NCI-H226 (cell line): ENCODE measurements at places on chromosomes 1 and 21.

- no peak for DNase-seq
Observed at GRCh38 chr1:65108025-65108642, 39.9 kb upstream of the AK4 start.

DNA sequence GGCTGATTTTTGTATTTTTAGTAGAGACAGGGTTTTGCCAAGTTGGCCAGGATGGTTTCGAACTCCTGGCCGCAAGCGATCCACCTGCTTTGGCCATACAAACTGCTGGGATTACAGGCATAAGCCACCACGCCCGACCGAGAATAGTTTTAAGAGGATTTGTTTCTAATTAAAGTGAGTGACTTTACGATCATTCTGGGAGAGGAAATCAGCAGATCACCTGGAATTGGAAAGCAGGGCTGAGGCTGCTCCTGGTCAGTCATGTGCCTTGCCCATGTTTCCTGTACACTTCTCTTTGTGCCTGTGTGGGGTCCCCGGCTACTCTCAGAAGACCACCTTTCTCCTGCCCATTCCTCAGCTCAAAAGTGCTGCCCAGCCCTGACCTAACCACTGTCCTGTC is 33.9 kb downstream of the ZBTB8B start:
- no peak for DNase-seq

DNA sequence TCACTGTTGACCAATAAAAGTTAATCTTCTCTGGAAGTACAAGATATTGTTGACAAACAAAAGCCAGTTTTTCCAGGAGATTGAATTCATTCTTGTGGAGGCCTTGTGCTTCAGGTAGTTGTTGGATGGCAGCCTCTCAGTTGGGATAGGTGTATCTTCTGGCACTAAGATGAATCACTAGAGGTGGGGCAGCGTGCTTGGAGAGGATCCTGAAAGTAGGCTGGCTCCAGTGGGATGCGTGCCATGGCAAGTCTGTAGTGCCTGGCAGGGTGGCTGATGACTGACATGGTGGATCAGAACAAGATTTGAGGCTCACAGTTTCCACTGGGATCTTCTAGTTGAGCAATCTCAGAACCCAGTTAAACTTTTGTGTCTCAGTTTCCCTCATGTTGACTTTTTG is 2.4 kb downstream of the VPS13D start:
- no peak for DNase-seq

DNA sequence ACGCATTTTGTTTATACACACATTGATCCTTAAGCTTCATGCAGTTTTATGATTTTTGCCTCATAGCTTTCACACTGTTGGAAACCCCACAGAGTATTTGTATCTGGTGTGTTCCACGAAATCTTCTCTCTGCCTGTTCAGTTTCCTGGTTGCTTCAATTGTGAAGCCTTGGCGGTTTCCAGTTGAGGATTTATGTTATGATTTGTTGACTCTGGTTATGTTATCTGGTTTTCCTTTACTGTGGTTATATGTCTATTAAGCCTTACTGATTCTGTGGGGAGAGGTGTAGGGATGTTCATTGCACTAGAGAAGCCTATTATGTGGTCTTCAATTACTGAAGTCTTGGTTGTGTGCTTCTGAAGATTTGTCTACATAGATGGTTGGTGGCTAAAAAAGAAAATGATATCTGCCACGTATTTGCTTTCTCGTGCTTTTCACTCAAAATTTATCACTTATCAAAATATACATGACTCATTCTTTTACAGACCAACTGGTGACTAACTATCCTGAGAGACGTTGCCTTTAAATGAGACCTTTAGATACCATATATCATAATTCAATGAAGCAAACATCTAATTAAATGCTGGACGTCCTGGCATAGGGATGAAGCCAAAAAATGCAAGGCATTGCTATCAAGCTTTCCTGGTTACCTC is 488.0 kb upstream of the B3GALT2 start:
- peak; percentile 52 for DNase-seq

GRCh38 chr1:39835935-39836594 is 47.2 kb downstream of the TRIT1 start:
- DNase-seq: no peak

DNA sequence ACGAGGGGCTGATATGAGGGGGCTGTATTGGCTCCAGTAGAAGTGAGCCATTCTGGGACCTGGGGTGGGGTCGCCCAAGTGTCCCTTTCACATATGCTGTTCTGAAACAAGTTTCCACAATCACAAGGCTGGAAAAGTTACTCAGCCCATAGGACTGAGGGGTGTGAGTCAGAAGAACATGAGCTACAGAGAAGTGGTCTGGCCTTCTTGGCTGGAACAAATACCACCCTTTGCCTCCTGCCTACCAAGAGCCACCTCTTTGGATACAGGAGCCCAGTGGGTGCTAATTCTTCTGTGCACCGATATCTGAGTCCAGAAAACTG is 42.4 kb downstream of the MEF2D start:
- DNase-seq: peak; percentile 31

DNA sequence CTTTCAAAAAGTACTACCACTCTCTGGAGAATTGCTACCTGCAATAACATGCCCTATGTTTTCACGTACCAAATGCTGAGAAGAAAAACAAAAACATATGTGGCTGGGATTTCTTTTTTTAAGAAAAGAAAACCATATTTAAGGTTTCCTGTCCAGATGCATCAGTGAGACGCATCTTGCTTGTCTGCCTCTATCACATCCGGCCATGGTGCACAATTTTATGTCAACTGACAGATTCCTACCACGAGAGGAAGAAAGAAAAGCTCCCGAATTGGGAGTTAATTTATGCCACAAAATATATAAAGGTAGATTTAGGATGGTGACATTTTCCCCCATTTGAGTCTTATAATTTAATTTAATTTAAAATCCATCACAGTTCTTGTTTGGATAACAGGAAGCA is 62.3 kb upstream of the COL24A1 start:
- no peak for DNase-seq

DNA sequence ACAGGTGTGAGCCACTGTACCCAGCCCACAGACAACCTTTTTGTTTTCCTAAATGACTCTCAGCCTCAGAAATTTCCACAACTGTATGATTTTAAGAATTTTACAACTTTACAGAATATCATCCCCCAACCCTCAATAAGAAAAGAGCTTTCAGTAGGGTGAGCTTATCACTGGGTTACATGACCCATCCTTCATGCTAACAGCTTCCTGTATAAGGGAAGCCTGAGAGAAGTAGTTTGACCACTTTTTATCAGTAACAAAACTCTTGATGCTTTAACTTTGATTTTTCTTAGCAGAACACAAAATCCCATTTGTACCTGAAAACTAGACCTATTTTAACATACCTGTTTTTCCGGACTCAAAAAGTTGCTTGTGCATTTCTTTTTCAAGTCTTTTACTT is 9.7 kb upstream of the MYBPHL start:
- no peak for DNase-seq

DNA sequence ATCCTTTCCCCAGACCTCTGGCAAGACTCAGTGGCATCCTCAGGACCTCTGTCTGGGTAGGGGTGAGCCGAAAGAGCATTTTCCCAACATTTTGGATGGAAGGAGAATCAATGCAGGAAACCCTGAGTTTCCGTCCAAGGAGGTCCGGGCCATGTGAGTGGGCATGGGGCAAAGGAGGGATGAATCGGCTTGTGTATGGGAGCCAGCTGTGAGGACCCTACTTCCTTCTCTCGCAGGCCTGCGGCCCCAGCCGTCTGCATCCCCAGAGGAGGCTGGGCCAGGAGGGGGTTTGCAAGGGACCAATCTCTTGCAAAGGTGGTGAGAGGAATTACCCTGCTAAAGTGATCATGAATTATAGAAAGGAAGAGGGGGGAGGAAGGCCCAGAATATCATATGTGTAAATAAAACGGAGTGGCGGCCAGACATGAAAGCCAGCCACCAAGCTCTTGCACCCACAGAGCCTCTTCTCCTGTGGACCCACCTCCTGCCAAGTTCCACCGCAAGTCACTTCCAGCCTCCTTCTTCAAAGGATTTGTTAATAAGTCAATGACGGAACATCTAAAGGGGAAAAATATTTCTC is 48.2 kb upstream of the POU3F1 start:
- no peak for DNase-seq

GRCh38 chr1:21865609-21865942 is 53.5 kb downstream of the LDLRAD2 start:
- DNase-seq: no peak

DNA sequence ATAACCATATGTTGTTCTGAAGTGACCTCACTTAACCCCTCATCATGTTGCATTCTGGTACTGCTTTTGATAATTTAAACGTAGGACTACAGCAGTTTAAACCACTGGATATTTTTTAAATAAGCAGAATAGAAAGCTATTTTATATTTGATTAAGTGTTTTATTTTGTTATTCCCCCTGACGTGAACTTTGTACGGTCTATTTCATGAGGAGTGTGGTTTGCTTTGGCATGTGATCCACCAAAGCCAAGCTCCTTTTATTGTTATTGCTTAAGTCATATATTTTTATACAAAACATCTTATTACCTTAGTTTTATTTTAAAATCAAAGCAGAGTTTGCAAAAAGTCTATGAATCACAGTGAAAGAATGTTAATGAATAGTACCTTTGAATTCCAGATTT is 101.4 kb upstream of the L1TD1 start:
- DNase-seq: no peak

- DNase-seq: no peak
Observed at GRCh38 chr1:102174259-102174863, 177.6 kb upstream of the OLFM3 start.

GRCh38 chr1:37620707-37621106 is 14.0 kb downstream of the RSPO1 start:
- no peak for DNase-seq

GRCh38 chr1:174068000-174068399 is 45.8 kb upstream of the RC3H1 start:
- DNase-seq: peak; percentile 98

DNA sequence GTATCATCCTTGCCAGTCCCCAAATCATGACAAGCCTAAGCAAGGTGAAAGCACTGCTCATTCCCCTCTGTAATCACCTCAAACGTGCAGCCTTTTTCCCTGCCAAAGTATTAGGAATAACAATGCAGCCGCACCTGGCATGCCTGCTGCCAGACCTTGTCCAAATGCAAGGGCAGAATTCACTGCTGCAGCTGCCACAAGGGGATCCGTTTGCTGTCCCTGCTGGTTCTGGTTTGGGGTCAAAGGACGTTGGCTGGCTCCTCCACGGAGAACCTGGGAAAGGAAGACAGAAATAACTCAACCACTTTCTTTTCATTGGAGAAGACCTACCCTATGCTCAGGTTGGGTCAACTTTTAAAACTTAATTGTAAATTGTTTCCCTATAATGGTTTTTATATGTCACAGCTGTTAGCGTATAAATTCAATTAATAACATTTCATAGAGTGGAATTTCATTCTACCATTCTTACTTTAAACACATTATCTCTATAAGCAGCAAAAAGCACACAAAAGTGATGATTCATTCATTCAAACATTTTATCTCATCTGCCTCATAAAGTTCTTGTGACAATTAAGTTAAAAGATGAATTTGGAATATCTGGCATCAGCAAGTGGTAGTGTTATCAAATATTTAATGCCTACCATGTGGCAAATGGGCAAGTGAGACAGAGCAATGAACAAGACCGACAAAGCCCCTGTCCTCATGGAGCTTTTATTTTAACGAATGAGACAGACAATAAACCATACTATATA is 59.8 kb upstream of the SDC3 start:
- DNase-seq: peak; percentile 37

DNA sequence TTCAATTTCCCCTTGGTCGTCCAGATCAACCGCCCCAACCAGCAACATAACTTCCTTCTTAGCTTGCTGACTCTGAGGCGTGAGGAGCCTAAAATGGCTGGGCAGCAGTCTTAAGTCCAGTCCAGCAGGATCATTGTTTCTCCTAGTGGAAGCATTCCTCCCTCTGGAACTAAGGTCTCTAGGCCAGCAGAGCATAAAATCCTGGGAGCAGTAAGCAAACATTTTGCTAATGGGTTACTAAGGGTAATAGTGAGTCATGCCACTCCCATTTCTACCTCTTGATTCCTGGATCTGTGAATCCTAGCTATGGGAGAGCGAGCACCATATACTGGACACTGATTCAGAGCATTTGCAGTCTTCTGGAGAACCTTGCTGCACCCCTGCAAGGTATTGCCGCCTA is 59.9 kb downstream of the ADSS2 start:
- DNase-seq: peak; percentile 77

GRCh38 chr1:157099633-157100009 is at the start of gene ETV3L:
TSS of gene ETV3L (minus strand) at chr1:157099808. CDS start at chr1:157099523, 285 bp downstream.
- no peak for DNase-seq

GRCh38 chr1:109929170-109929569 is 18.5 kb downstream of the CSF1 start:
- no peak for DNase-seq

GRCh38 chr1:40017951-40018575 is 22.5 kb upstream of the CAP1 start:
- DNase-seq: no peak

DNA sequence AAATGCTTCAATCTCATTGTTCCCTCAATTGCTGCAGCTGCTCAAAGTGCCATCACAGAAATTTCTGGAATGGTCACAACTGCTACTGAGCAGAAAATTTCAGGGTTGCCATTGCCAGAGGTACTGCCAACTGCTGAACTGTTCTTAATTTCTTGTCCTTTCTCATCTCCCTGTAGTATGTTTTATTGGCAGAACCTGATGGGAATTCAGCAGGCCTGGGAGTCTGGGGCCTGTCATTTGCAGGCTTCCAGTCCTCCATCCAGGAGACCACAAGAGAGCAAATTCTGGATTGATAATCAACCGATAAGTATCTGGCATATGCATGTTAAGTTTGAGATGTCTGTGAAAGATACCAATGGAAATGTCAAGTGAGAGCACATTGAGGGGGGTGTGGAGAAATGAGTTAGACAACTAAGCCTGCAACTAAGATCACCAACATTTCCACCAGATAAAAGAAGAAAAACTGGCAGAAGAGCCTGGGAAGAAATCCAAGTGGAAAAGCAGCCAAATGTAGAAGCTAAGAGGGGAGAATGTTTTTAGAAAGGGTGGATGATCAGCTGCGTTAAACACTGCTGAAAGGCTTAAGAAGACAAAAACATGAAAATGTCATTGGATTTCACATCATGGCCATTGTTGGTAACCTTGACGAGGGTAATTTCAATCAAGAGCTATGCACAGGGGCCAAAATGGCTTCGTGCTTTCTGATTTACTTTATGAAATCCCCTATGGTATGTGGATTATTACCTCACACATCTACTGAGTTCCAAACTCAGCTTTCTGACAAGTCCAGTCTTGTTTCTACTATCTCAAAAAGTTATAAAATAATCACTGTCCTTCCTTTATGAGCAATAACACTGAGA is 648.1 kb downstream of the PLPP3 start:
- peak; percentile 8 for DNase-seq

- no peak for DNase-seq
Observed at GRCh38 chr1:93716163-93716562, 34.5 kb upstream of the BCAR3 start.

DNA sequence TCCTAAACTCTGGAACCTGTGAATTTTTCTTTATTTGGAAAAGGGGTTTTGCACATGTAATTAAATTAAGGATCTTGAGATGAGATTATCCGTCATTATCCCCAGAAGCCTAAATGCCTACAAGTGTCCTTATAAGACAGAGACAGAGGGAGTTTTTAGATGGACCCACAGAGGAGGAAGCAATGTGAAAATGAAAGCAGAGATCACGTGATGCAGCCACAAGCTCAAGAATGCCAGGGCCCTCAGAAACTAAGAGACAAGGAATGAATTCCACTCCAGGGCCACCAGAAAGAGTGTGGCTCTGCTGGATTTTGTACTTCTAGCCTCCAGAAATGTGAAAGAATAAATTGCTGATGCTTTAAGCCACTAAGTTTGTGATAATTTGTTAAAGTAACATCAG is 183.6 kb upstream of the UBE2U start:
- DNase-seq: no peak
